ENCODE measurements at places on chromosomes 2 and 18. TPM values are rescaled to one million over a fixed set of nuclear protein-coding genes. Genes with fewer than 3 reads are reported as not detected.

Gene TPO
- total RNA-seq = 7.0 TPM

Gene AFF3
- total RNA-seq = 7.6 TPM

Gene HOXD9
- not detected for total RNA-seq

DNA sequence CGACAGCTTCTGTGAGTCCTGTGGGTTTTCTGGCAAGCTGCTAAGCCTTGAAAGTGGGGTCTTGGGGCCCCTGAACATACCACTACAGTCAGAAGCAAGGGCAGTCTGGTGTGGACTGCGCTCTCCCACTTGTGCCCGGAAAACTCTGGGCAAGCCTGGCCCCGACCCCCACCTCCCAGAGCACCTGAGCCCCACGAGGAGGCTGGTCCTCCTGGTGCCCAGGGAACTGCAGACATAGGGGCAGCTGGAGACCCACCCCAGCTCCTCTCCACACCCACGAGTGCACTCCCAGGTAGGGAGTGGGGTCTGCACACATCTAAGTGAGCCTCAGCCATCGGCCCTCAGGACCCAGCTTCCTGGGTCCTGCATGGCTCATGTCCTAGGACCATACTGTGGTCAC is 16.2 kb upstream of the GPC1 start:
- DNase-seq = peak; percentile 13

DNA sequence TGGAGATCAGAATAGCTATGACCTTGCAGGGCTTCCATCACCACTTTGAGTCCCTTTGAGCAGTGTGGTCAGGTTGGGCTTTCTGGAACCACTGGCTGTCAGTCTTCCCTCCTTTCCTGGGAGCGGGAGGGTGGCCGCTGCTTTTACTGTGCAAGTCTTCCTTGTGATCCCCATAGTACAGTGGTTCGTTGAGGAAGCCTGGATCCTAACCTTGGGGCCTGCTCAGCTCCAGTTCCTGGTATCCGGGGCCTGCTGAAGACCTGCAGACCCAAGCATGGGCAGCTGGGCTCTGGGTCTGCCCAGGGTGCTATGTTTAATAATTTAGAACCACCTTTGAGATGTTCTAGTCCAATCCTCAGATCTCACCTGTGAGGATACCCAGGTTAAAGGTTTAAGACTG is 104.2 kb downstream of the CLIP4 start:
- no peak for DNase-seq

GRCh38 chr2:222447131-222447530 is 22.8 kb downstream of the SGPP2 start:
- no peak for DNase-seq

- DNase-seq = no peak
Measured at GRCh38 chr2:216107760-216108159, 1.4 kb upstream of the XRCC5 start.

DNA sequence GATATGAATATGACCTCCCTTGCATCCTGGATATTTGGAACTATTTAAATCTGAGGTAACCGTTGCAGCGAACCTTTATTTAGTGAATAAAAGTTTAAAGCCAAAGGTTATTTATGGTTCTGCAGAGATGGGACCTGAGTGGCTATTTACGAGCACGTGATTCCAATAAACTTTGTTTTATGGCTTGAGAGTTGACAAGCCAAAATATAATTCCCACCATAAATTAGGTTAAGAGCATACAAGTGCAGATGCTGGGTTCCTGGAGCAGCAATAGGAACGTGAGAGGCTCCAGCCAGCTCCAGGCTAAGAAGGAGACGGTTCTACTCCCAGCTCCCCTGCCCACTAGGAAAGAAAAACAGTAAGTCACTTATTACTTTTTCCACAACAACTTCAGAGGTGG is 5.2 kb upstream of the HOXD4 start:
- DNase-seq = no peak
